ENCODE measurements at places on chromosomes 7 and 10.
A peak's percentile ranks its signal among the peaks of the same experiment; 100 is the strongest.

DNA sequence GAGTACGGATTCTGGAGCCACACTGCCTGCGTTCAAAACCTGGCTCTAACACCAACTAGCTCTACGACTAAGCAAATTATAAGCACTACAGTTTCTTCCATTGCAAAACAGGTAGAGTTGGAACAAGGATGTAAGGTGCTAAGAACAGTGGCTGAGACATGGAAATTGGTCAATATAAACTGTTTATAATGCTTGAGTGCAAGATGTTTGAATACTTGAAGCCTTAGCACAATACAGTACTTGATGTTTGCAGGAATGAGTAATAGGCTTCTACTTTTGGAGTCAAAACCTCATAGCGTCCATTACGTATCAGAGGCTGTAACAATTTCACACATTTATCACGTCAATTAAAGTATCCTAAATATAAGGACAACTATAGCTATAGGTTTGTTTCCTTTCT, 6.9 kb downstream of the NT5C2 start:
- DNase-seq: no peak

DNA sequence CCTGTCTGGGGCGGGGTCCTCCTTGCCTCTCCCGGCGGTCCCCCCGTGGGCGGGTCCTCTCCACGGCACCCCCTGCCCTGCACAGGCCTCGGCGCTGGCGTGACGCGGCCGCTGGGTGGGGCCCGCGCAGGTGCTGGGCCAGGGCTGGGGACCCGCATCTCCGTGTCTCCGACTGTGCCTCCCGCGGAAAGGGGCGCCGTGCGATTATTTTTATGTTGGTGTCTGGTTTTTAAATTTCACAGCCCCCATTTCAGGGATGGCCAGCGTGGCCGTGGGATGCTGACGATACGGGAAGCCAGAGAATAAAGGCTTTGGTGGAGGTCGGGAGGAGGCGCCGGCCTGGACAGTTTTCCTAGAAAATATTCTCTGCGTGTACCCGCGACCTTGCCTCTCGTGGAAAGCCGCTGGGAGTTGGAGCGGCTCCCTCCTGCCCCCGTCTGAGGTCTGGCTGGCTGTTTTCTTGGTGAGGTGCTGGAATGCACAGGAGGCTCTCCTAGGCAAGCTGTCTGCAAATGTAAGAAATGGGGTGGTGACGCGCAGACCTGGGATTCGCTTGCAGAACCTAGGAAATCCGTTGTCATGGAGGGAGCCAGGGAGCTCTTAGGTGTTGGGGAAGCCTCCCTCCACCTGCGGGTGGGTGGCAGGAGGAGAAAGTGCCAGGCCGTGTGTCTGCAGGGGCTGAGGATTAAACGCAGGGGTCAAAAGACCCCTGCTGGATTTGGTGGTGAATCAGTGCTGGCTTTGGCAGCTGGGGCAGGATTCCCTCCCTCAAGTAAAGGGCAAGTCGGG, 28.7 kb upstream of the JAKMIP3 start:
- no peak for DNase-seq

GRCh38 chr7:68929781-68930261, 668.5 kb upstream of the AUTS2 start:
- DNase-seq: no peak

GRCh38 chr10:489330-489729, 200.1 kb downstream of the DIP2C start:
- no peak for DNase-seq

GRCh38 chr10:129627442-129627841, 160.4 kb downstream of the MGMT start:
- DNase-seq: no peak

- DNase-seq: no peak
Observed at GRCh38 chr7:5294169-5294987, 11.6 kb downstream of the SLC29A4 start.

DNA sequence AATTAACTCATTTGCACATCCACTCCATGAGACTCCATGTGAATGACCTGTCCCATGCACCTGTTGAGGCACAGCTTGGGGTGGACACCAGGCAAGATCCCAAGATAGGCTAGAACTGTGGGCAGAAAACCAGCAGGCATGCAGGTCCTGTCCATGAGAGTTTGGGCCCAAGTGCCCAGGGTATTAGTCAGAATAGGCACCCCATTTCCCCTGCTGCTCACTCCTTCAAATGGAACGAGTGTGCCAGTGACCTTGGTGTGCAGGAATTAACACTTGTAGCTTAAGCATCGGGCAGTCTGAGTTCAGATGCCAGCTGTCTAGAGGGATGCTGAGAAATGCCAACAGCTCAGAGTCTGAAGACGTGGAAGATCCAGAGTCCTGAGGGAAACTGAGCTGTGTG, 254.1 kb upstream of the GLI3 start:
- DNase-seq: no peak

GRCh38 chr10:126504761-126505112, 116.5 kb upstream of the ADAM12 start:
- DNase-seq: no peak

- no peak for DNase-seq
Observed at GRCh38 chr10:11162828-11163599, 145.3 kb downstream of the CELF2 start.

DNA sequence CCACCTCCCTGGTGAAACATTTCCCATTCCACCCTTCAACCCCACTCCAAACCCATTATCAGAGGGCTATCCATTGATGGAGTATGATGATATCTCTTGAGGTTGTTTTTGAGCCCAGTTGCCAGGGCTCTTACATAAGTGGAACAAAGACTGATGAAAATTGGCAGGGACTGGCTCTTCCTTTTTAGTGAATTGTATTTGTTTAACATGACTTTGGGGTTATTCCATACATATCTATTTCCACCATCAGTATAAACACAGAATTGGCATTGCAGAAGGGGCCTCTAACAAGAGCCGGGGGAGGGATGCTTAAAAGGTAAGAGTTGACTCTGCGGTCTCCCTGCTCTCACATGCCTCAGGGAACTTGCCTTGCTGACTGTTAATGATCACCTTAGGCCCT, 28.9 kb downstream of the FZD1 start:
- no peak for DNase-seq

DNA sequence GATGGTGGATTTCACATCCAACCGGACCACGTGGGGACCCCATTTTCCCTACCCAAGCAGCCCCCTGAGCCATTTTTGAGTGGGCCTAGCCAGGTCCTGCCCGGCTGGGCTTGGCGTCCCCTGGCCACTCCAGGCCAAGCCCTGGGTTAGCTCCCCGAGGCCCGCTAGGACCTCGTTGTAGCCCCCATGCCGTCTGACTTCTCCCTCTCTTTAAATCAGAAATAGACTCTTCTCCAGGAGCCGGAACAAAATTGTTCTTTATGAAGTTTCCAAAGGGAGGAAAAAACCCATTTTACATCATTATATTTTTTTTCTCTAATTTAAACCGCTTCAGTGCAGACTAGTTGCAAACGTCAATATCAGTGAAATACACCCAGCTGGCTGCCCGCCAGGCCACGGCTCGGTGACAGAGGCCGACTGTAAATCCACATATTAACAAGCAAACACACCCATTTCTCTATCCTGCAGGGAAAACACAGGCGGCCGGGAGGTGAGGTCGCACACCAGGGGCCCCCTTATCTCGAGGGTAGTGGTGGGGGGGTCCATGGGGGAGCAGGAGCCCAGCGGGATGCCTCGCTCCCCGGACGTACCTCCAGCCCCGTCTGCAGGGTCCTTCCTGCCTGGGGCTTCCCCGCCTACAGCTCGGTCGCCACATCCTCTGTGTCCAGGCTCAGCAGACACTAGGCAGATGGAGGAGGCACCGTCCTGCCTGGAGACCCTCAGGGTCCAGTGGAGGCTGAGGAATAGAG, 72.7 kb downstream of the ELFN1 start:
- DNase-seq: no peak

GRCh38 chr10:72087392-72087968, 871 bp downstream of the SPOCK2 start:
- DNase-seq: no peak

GRCh38 chr7:26513948-26514347, 222.3 kb downstream of the SNX10 start:
- no peak for DNase-seq

DNA sequence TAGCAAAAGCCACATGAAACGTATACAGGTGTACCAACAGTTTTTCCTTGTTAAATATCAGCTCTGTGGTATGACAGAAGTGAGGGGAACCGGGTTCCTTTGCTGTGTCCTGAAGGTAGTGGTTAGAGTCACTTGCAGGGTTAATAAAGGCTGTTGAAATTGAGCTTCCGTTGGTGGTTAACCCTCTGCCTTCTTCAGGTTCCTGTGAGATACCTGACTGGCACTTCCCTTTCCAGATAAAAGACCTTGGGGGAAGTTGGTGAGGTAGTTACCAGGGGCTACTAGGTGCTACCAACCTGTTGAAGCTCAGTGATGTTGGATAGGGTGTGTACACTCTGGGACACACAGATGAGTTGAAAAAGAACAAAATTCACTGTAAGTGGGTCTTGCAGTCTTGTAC, 384.1 kb downstream of the GATA3 start:
- DNase-seq: no peak

GRCh38 chr10:70799124-70799523, 13.9 kb upstream of the TBATA start:
- DNase-seq: no peak

DNA sequence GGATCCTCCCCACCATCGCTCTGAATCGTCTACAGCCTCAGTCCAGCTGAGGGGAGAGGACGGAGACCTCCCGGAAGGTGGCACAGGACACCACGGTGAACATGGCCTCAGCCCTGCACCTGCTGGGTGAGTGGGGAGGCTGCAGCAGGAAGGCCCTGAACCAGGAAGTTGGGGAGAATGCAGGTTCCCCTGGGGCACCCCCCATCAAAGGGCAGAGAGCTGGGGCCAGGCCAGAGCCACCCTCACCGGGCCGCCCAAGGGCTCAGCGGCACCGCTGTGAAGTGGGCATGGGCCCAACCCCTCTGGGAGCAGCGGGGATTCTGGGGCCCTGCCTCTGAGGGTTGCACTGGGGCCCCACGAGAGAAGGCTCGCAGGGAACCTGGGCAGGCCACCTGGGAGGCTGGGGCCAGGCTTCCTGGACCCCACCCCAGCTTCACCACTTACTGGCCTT, 98.7 kb downstream of the MICALL2 start:
- DNase-seq: no peak

DNA sequence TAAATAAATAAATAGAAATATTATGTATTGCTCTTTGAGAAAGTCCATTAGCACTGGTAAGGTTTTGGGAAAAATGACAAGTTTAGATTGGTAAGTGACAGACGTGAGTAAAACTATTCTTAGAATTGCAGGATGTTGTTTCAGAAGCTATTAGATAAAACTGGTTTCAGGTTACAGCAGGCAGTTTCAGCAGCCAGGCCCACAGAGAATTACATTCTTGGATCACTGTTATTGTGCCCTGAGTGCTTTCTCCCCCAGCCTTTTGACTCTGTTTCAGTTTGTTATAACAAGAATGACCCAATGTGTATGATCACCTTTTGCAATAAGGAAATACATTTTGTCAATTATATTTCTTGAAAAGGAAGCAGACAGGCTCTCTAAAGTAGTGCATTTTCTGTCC, 86.5 kb downstream of the DKK1 start:
- DNase-seq: no peak

DNA sequence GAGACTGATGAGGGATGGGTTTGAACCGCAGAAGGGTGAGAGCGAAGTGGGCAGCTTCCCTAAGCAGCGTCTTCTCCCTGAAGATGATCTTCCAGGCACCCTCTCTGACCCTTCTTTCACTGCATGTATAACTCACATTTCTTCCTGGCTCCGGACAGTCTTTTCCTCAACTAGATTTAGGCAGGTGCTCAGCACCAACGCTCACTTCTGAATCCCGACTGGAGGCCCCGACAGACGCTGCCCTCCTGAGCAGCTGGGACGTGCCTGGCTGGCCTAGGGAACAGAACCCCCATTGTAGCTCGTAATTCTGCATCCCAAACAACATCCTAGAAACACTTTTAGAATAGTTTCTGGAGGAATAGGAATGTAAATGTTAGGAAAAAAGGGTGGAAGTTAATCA, 206.6 kb downstream of the DIP2C start:
- DNase-seq: no peak

- no peak for DNase-seq
Observed at GRCh38 chr10:61157182-61157581, 213.2 kb upstream of the RHOBTB1 start.

GRCh38 chr7:151631953-151632749, 112.5 kb upstream of the RHEB start:
- peak; percentile 68 for DNase-seq

DNA sequence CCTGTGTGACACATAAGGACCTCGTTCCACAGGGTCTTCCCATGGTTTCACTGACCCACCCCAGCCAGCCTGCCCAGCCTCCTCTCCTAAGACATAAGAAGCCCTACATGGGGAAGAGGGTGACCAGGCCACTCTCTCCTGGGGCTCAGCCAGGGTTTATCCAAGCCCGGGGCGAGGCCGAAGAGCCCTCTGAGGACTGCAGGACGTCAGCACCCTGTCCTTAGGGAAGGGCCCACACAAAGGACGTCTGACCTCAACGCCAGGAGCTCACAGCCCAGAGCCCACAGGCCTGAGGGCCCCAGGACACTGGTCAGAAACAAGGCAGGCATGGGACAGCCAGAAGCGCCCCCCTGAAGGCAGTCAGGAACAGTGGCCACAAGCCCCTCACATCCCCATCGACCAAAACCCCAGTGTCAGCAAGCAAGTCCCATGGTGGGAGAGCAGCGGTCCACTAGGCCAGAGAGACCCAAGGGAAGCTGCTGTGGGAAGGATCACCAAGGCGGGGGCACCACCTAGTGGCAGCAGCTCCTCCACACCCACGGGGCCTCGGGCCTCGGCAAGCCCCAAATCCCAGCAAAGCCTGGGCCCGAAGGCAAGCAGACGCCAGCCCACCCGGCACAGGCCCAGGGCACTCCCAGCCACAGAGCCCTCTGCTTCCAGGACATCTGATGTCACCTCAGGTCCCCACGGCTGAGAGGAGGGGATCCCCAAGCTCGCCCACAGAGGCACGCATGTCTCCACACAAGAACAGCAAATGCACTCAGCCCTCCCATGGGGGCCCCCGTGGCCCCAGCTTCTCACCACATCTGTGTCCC, 23.4 kb downstream of the MAD1L1 start:
- DNase-seq: no peak

DNA sequence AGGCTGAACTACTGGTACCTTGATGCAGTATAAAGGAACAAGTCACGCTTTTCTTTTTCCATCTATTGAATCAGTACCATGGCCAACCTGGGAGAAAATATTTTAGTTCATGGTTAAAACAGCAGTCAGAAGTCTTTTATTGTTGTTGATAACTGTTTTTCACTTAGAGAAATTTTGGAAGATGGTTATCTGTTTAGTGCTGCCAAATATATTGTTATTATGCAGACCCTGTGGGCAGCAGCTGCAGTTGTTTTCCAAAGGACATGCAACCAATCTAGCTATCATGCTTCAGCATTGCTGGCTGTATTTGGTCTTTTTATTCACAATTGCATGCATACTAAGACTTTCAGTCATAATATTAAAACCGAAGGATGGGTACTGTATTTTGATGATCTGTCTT, 169.5 kb downstream of the BBS9 start:
- DNase-seq: no peak

GRCh38 chr7:17159500-17160037, 138.9 kb upstream of the AHR start:
- DNase-seq: no peak

- peak; percentile 79 for DNase-seq
Observed at GRCh38 chr10:97584060-97584797, at the start of gene HOGA1. Gene HOGA1 (plus strand): TSS chr10:97584389. CDS start chr10:97584704, 315 bp downstream.

- DNase-seq: no peak
Observed at GRCh38 chr10:132314336-132314735, 6.6 kb upstream of the STK32C start.

GRCh38 chr10:93566435-93567276, at the start of gene FFAR4:
Gene FFAR4 (plus strand): TSS chr10:93566665. CDS start chr10:93566721, 56 bp downstream.
- DNase-seq: no peak
